Panc1 (cell line): ENCODE measurements at places on chromosomes 12 and 14. TPM values are rescaled to one million over a fixed set of nuclear protein-coding genes. Genes with fewer than 3 reads are reported as not detected.
A peak's percentile ranks its signal among the peaks of the same experiment; 100 is the strongest.

The CDCA3 gene
- total RNA-seq: 59.0 TPM

- no peak overlapping the region for H3K4me3 ChIP-seq
- no peaks in the 10 kb centered on the region; the same call in none of the 2 replicates for H3K4me1 ChIP-seq
- DNase-seq: no peak
- no peaks in the 10 kb centered on the region for H3K27me3 ChIP-seq
- no peaks in the 10 kb centered on the region for H3K36me3 ChIP-seq
Observed at GRCh38 chr14:68368850-68369249, 424.0 kb downstream of the ZFP36L1 start.

GRCh38 chr12:131988054-131988796, 38.5 kb downstream of the EP400 start:
- no peaks in the 10 kb centered on the region for H3K27me3 ChIP-seq
- DNase-seq: no peak
- peaks cover 11% of the 10 kb centered on the region for H3K36me3 ChIP-seq
- no peaks in the 10 kb centered on the region for H3K4me1 ChIP-seq
- H3K27ac ChIP-seq: no peak overlapping the region

DNA sequence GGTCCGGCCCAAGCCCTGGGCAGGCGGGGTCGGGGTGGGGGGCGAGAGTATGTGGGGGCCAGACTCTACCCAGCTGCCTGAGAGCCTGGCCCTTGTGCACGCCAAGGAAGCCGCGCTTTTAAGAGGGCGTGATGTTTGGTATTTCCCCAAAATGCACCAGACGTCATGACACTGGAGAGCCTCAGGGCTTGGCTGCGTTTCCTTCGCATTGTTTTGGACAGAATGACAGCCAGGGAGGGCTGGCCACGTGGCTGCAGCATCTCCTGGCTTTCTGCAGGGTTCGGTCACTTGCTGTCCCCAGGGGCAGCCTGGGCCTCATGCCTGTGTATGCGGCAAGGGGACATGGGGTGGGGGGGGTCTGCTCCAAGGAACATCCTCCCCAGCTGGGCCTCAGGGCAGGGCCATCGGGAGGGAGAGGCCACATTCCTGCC, 16.1 kb upstream of the NUDT14 start:
- peaks cover 4% of the 10 kb centered on the region; the same call in 1 of the 2 replicates for H3K4me1 ChIP-seq
- no peaks in the 10 kb centered on the region for H3K27me3 ChIP-seq
- H3K4me3 ChIP-seq: no peak overlapping the region
- no peaks in the 10 kb centered on the region for H3K36me3 ChIP-seq

DNA sequence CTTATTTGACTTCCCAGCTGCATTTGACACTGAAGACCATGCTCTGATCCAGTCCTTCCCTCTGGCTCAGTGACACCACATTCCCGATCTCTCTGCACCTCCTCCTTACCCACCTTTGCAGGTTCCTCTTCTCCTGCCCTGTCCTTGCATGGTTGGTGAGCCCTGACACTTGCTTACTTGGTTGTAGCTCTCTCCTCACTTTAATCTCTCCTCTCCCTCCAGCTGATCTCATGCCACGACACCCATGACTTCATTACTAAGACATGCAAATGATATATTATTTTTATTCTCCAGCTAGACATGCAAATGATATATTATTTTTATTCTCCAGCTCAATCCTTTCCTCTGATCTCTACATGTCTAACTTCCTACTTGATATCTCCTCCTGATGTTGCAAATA, at the start of gene SERPINA9:
Gene SERPINA9 (minus strand): TSS at position 175 of the 400 bp plus-strand sequence. CDS start 6,357 bp downstream, outside the sequence.
- no peak within 1 kb of the TSS for H3K27ac ChIP-seq
- DNase-seq: no peak
- H3K4me1 ChIP-seq: no peaks in the 10 kb centered on the region
- no peaks in the 10 kb centered on the region for H3K36me3 ChIP-seq

The TAS2R46 gene
- total RNA-seq: 0.46 TPM

GRCh38 chr14:53146739-53147138, 6.4 kb downstream of the DDHD1 start:
- no peaks in the 10 kb centered on the region for H3K27me3 ChIP-seq
- no peak for DNase-seq
- no peak overlapping the region for H3K4me3 ChIP-seq
- H3K36me3 ChIP-seq: no peaks in the 10 kb centered on the region; the same call in none of the 2 replicates
- no peak overlapping the region for H3K27ac ChIP-seq
- no peaks in the 10 kb centered on the region for H3K4me1 ChIP-seq

DNA sequence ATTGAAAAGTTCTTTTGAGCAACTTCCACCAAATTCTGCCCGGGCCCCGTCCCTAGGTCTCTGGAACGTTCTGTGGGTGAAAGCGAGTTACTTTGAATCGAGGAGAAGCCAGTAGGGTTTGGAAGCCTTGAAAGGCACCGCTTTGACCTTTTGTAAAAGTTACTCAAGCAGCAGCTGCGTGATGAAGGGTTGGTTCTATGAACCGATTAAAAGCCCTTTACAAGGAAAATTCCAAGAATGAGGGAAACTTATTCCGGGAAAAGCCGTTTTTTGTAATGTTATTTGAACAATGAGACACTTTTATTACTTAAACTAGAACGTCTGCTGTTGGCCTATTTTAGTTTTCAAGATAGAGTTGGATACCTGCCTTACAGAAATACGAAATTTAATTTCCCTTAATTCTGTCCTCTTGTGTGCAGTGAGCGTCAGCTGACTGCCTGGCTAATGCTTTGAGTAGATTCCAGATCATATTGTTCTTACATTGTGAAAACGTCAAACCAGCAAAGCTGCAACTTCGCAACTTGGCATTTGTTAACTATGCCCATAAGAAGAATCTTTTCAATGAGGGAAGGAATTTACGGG, 906 bp downstream of the LARP4 start:
- H3K36me3 ChIP-seq: peaks cover 14% of the 10 kb centered on the region
- H3K4me1 ChIP-seq: peaks cover 36% of the 10 kb centered on the region
- H3K27me3 ChIP-seq: no peaks in the 10 kb centered on the region
- peak overlapping the region; percentile 91 for H3K4me3 ChIP-seq

DNA sequence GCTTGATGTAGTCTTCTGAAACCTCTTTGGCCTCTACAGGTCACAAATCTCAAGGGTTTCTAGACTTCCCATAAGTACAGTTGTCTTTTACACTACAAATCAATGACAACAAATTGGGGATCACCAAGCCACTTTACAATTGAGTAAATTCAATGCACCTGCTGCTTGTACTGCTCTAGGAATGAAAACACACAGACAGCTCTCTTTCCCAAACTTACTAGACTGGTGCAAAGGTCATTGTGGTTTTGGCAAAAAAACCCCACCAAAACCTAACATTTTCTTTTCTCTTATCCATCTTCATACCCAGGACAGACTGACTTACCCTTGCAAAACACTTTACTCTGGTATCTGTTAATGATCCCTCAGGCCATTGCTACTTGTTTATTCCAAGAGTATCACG, 2.7 kb downstream of the M6PR start:
- no peak overlapping the region for H3K4me3 ChIP-seq
- no peaks in the 10 kb centered on the region for H3K27me3 ChIP-seq
- H3K36me3 ChIP-seq: peaks cover 24% of the 10 kb centered on the region
- H3K27ac ChIP-seq: no peak overlapping the region

The GPR135 gene
- total RNA-seq: 3.1 TPM

GRCh38 chr12:53194973-53195372, 12.1 kb downstream of the ITGB7 start:
- H3K36me3 ChIP-seq: no peaks in the 10 kb centered on the region
- no peaks in the 10 kb centered on the region for H3K27me3 ChIP-seq
- H3K4me3 ChIP-seq: no peak overlapping the region

- no peak overlapping the region for H3K27ac ChIP-seq
- no peaks in the 10 kb centered on the region for H3K4me1 ChIP-seq
- no peak for DNase-seq
- H3K36me3 ChIP-seq: no peaks in the 10 kb centered on the region
Observed at GRCh38 chr12:85569261-85569660, 266.9 kb downstream of the RASSF9 start.

DNA sequence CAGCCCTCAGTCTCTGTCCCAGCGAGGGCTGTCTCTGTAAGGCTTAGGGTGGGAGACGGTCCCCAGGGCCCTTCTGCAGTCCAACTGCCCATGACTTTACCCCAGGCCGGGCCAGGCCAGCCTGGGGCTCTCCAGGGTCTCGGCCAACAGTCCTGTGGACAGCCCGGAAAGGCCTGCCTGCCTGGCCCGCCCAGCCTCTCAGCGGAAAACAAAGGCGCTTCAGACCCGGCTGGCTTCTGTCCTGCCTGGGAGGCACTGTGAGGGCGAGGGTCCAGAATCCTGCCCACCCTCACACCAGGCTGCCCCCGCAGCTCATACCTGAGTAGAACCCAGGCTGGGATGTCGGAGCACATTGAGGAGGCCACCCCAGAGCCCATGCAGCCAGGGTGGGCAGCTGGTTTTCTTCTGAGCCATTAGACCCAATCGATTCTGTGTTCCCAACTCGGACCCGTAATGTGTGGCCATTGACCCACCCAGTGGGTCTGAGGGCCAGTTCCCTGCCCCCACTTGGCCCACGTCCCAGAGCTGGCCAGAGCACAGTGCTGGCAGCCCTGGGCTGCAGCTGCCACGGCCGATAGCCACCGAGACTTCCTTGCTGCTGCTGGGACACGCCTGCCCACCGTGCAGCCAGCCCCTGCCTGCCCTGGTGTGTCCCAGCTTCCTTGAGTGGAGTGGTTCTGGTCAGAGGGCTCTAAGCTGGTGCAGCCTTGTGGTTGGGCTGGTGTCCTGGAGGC, 1.6 kb downstream of the CRIP2 start:
- H3K4me3 ChIP-seq: peak overlapping the region; percentile 65
- H3K4me1 ChIP-seq: peaks cover 40% of the 10 kb centered on the region
- H3K27ac ChIP-seq: peak overlapping the region; percentile 82
- no peak for DNase-seq

The CLEC4E gene
- total RNA-seq: not detected

DNA sequence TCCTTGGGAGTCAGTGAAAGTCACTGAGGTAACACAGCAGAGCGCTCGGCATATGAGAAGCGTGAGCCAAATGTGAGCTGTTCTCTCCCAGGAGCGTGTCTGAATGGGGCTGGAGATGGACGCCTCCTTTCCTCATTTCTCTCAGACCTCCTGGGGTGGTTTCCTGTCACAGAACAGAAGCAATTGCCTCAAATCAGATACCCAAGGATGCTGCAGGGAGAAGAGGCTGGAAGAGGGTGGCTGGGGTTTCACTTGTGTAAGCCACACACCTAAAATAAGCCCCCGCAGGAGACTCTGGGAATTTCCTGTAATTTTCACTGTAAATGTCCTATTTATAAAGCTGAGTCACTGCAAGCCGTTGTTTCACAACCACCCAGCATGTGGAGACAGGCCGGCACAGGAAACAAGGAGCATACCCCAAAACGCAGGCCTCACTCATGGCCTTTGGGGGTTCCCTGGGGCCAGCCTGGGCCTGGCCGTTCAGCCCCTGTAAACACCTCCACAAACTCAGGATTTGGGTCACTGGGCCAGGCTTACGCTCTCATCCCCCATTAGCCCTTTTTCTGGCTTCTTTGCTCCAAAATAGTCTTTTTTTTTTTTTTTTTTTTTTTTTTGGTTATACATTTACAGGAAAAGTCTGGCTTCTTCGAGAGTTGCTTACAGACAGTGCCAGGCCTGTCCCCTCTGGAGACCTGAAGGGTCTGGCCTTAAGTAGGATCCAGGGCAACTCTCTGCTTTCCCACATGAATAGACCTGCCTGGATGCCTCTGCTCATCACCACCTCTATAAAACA, 55.3 kb downstream of the VCPKMT start:
- H3K4me1 ChIP-seq: peaks cover 38% of the 10 kb centered on the region
- H3K36me3 ChIP-seq: no peaks in the 10 kb centered on the region
- H3K27ac ChIP-seq: peak overlapping the region; percentile 88
- H3K4me3 ChIP-seq: no peak overlapping the region
- H3K27me3 ChIP-seq: no peaks in the 10 kb centered on the region
- DNase-seq: no peak

GRCh38 chr12:92729773-92730305, 27.1 kb downstream of the PLEKHG7 start:
- H3K36me3 ChIP-seq: no peaks in the 10 kb centered on the region
- no peak for DNase-seq
- no peak overlapping the region for H3K4me3 ChIP-seq
- H3K4me1 ChIP-seq: no peaks in the 10 kb centered on the region

DNA sequence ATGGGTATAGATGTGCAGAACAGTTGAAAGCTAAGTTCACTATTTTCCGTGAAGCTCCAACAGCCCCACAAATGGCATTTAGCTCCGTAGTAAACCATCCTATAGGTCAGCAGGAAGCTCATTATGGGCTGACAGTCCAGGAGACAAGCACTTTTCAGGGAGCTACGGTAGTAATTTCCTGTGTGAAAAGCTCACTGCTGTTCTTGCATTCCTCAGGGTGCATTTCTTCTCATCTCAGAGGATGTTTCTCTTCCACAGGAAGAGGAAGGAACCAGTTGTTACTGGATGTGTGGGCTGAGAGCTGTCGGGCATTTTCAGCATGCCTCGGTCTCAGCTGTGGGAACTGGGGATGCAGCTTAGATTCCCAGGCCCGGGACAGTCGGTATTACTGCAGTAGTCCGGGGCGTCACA, 72.8 kb downstream of the GALNT4 start:
- H3K36me3 ChIP-seq: no peaks in the 10 kb centered on the region
- no peak for DNase-seq
- peak overlapping the region; percentile 59 for H3K27ac ChIP-seq
- H3K4me3 ChIP-seq: no peak overlapping the region
- H3K27me3 ChIP-seq: no peaks in the 10 kb centered on the region
